Cerebellar cortex (tissue), 1 donor: ENCODE measurements at places on chromosomes 5 and 9.

- DNase-seq: no peak
These were observed 687.4 kb upstream of the SEMA6A start for GRCh38 chr5:117261948-117262571.

GRCh38 chr9:129518074-129518473 lies 102.8 kb downstream of the C9orf50 start:
- DNase-seq: no peak

- DNase-seq: peak; percentile 85
These were observed 37.4 kb downstream of the PIK3R1 start for GRCh38 chr5:68252673-68253623.

- DNase-seq: no peak
These were observed 547.6 kb upstream of the WWC1 start for GRCh38 chr5:167743695-167744464.

DNA sequence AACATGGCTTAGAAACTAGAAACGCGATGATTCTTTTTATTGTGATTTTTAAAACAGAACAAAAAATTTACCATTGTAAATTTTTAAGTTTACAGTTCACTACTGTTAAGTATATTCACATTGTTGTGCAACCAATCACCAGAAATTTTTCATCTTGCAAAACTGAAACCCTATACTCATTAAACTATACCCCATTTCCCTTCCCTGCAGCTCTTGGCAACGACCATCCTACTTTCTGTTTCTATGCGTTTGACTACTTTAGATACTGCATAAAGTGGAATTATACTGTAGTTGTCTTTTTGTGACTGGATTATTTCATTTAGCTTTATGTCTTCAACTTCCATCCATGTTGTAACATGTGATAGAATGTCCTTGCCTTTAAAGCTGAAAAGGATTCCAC lies 52.5 kb downstream of the SPOCK1 start:
- no peak for DNase-seq

DNA sequence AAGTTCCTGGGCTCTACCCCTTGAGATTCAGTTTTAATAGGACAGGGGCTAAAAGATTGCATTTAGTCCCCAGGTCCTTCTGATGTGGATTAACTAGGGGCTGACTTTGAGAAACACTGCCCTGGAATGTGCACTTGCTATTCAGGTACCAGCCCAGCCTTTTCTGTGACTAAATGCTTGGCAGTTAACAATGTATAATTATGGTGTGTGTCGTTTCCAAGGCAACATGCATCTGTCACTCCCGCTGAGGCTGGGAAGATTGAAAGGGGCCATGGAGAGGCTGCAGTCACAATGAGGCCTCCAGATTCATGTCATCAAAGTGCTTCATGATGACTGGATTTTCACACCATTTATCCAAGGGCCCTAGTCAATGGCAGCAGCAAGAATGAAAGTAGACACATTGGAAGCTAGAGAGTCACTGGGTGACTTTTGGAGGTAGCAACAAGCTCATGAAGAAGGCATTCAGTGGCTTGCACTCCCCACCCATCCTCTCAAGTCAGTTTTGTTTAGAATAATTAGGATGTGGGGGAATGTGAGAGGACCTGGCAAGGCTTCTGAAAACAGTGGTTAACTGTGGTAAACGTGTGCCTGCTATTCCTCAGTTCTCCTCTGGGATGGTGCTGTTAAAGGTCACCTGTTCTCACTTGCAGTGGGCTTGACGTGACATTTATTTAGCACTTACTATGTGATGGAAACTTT lies 28.3 kb downstream of the RAI14 start:
- no peak for DNase-seq

DNA sequence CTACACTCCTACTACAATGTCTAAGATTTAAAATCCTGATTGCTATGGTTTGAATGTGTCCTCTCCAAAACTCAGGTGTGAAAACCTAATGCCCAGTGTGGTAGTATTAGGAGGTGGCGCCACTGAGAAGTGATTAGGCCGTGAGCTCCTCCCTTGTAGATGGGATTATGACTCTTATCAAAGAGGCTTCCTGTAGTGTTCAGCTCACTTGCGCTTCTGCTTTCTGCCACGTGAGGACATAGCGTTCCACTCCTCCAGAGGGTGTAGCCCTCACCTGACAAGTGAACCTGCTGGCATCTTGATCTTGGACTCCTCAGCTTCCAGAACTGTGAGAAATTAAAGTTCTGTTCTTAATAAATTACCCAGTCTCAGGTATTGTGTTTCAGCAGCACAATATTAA lies 33.0 kb upstream of the WHRN start:
- DNase-seq: no peak

GRCh38 chr5:147407094-147407681 lies 102.7 kb downstream of the DPYSL3 start:
- DNase-seq: no peak

DNA sequence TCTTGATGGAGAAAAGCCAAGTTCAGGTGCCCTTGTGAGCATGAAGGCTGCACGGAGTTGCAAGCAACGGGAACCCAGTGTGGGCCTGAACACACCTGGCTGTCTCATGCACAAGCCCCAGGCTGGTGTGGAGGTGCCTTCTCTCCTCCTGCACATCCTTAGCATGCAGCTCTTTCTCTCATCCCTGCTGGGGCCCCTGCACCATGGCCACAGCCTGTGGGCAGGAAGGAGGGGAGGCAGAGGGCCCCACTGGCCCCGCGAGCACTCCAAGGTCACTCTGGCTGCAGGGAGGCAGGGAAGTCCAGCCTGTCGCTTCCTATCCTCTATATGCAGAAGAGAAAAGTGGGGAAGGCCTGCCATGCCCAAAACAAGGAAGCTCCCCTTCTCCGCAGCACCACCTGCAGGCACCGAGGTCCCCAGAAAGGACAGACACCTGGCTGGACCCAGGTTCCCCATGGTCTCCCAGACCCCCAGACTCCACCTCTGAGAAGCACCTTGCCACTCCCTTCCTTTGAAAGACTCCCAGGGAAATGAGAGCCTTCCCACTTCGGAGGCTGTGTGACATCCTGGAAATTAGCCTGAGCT lies 18.6 kb downstream of the STKLD1 start:
- DNase-seq: no peak

DNA sequence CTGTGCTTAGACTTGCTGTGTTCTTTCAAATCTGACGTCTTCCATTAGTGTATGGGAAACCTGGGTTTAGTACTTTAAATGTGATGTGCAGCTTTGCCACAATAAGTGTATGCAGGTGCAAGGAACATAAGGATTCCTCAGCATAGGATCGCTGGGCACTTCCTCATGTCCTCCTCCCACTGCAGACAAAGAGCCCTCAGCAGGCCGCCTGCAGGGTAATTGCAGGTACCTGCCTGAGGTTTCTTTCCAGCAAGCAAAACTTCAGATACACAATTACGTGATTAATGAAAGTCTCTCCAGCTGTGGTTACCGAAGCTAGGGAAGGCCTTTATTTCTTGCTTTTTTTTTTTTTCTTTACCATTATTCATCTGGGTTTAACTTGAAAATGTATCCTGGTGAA lies 233.1 kb downstream of the RFK start:
- DNase-seq: no peak

- DNase-seq: no peak
These were observed 7.8 kb upstream of the HSPA9 start for GRCh38 chr5:138582959-138583358.

DNA sequence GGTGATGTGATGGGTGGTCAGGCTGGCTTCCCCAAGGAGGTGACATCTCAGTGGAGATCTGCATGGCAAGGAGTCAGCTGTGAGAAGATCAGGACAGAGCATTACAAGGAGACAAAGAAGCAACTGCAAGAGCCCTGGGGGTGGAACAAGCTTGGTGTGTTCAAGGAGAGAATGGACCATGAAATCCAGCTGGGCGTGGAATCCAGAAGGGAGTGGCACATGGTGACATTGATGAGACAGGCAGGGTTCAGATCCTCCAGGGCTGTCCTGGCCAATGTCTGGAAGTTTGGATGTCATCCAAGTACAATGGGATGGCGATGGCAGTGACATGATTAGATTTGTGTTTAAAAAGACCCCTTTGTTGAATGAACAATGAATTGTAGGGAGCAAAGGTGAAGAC lies 175.6 kb downstream of the MACROH2A1 start:
- no peak for DNase-seq

DNA sequence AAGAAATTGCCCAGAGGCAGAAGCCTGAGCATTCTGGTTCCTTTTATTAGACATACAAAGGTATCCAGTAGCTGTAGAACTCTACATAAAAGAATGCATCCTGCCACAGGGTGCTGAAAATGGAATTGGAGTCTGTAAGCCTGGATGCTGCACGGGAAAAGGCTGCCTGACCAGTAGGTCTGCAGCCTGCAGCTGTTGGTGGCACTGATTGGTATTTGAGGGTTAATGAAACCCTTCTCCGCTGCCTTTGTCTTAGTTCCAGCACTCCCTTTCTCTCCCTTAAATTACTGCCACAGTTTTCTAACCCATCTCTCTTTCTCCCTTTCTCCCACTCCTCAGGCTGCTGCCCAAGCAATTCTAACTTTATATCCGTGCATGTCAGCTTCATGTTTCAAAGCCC lies 64.7 kb downstream of the BRINP1 start:
- DNase-seq: no peak

DNA sequence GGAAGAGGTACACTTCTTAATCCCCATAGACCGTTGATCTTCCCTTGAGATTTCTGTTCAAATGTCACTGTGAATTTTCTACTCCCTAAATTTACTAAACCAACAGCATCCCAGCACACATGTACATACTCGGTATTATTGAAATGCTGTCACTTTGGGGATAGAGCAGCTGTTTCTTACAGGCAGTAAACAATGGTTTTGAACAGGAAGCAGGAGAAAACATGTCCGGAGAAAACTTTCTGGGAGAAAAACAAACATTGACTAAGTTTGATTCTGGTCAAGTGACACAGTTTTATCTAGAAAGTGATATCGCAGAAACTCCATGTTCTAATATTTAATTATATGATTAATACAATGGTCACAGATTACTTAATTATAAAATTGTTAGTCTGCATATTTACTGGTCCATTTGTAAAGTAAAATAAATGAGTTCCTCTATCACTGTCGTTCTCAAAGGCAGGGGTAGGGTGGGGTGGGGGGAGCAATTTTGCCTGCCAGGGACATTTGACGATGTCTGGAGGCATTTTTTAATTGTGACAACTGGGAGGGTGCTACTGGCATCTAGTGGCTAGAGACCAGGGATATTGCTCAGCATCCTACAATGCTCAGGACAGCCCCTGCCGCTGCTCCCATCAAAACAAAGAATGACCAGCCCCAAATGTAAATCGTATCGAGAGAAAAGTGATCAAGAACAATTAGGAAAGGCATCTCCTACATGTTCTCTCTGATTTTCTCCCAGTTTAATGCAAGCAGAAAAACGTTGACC lies 12.2 kb downstream of the TAS2R1 start:
- DNase-seq: no peak

DNA sequence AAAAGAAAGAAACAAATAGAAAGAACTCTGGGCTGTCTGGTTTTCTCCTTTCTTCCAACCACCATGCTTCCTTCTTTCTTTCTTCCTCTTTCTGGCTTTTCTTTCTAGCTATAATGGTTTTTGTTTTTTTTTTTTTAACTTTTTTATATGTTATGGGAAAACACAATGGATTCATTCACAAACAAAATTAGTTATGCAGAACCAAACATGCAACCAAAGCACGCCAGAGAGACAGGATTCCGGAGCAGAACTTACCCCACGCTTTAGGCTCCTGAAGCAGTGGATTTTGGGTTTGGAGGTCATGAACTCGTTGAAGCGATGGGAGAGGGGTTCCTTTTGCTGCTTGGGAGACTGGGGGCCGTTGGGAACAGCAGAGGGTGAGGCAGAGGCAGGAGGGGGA lies 88.3 kb downstream of the USP20 start:
- DNase-seq: no peak

- no peak for DNase-seq
These were observed 202.5 kb downstream of the PAX5 start for GRCh38 chr9:36831381-36832161.

GRCh38 chr9:71835596-71835995 lies 67.3 kb upstream of the CEMIP2 start:
- DNase-seq: no peak

- no peak for DNase-seq
These were observed 53.1 kb downstream of the NR3C1 start for GRCh38 chr5:143350341-143350740.

DNA sequence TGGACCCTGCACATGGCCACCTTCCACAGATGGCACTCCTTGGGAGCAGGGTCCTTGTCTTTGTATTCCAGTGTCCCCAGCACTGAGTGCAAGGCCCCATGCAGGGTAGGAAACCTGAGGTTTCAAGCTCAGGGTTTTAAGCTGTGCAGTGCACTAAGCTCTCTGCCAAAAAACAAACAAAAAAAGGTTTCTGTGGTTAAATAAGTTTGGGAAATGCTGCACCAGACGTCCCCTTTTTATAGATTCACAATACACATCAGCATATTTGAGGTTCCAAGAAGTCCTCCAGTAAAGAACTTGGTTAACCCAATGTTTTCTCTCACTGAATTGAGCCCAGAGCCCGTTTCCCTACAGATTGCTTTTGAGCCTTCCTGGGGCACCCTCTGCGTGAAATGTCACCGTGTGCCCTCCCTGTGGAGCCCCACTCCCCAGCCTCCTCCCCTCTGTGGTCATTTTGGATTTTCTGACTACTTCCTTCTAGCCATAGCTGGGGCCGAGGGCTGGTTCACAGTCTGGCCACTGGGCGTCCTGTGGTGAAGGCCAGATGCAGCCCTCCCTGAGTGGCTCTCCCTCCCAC lies 17.1 kb downstream of the DELE1 start:
- no peak for DNase-seq

- DNase-seq: no peak
These were observed 16.4 kb downstream of the FCN2 start for GRCh38 chr9:134896834-134897583.

DNA sequence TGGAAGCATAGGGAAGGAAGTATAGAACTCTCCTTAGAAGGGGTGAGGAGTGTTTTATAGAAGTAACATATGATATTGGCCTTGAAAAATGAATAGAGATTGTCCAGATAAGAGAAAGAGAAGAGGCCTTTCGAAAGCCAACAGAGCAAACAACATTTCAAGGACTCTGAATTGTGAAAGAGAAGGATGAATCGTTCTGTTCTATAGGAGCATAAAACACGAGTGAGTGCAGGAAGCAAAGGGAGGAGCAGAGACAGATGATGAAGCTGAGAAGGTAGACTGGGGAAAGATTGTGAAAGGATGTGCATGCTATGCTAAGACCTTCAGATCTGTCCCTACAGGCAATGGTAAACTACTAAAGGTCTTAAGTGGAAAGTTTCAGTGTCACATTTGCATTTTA lies 271.0 kb downstream of the TMEM161B start:
- no peak for DNase-seq

DNA sequence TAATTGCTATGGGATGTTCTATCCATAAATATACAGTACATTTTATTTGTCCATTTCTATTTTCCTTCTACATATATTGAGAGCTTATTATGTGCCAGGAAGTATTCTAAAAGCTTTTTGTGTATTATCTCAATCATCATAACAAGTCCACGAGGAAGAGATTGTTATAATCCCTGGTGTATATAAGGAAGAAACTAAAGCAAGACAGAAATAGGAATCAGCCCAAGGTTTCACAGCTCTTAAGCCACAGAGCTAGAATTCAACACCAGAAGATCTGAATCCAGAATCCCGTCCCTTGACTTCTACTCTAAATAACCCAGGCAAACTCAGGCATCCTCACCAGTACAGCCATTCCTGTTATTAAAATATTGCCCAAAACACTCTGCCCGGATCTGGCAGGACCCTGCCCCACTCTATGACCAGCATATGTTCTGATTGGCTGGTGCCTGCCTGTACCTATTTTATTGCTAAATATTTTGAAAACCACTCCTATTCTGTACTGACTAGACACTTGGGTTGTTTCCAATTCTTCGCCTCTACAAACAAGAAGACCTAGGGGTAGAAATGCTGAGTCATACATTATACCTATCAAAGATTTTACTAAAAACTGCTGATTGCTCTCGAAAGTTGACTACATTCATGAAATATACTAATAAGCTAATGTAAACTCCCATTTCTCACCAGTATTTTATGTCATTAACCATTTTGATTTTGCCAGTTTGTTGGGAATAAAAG lies 297.4 kb downstream of the ENC1 start:
- DNase-seq: no peak
